ENCODE measurements at places on chromosomes 4 and X. TPM values are rescaled to one million over a fixed set of nuclear protein-coding genes. Genes with fewer than 3 reads are reported as not detected.

- no peaks in the 10 kb centered on the region for H3K4me1 ChIP-seq
- no peak overlapping the region for H3K4me3 ChIP-seq
- no peaks in the 10 kb centered on the region for H3K27me3 ChIP-seq
- no peak for DNase-seq
- H3K27ac ChIP-seq: no peak overlapping the region
- H3K36me3 ChIP-seq: no peaks in the 10 kb centered on the region
These were observed 115.2 kb downstream of the GABRA2 start for GRCh38 chr4:46274717-46275116.

DNA sequence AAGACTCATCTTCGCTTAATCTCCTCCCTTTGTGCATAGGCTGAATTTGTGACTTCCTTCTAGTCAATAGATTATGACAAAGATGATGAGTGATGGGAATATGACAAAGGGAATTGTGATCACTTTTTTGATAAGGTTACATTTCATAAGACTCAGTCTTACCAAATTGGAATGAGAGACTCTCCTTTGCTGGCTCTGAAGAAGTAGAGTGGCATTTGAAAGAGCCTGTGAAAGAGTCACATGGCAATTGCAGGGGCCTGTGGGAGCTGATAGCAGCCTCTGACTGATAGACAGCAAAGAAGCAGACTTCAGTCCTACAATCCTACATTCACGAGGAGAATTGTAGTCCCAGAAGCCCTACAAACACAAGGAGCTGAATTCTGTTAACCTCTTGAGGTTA lies 44.9 kb upstream of the ADAMTS3 start:
- no peaks in the 10 kb centered on the region for H3K36me3 ChIP-seq
- H3K27ac ChIP-seq: no peak overlapping the region
- H3K4me3 ChIP-seq: no peak overlapping the region
- DNase-seq: no peak

DNA sequence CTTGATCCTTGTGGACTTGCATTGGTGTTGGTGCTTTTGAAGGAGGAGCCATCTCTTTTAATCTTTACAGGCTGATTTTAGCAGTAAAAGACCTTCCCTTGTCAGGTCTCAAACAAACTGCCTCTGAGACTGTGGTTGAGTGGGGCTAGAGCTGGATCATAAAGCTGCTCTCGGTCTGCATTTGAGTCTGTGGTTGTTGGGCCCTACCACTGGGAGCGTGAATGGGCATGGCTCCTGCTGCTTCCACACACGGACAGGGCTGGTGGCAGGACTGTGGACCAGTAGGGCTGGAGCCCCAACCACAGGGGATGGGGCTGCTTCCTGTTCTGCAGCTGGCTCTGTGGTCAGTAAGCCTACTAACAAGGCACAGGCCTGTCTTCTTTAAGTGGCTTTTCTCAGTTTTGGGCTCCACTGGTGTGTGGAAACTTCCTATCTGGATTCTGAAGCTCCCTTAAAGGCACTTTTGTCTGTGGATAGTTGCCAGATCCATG lies 130.6 kb downstream of the RBM46 start:
- no peaks in the 10 kb centered on the region for H3K27me3 ChIP-seq
- no peak overlapping the region for H3K27ac ChIP-seq
- H3K4me3 ChIP-seq: no peak overlapping the region
- H3K36me3 ChIP-seq: no peaks in the 10 kb centered on the region
- H3K4me1 ChIP-seq: peaks cover 13% of the 10 kb centered on the region
- no peak for DNase-seq

FABP2 gene
- not detected for total RNA-seq

GRCh38 chrX:45614853-45615252 lies 414.2 kb upstream of the DIPK2B start:
- H3K36me3 ChIP-seq: no peaks in the 10 kb centered on the region
- no peak overlapping the region for H3K4me3 ChIP-seq
- DNase-seq: no peak
- H3K27me3 ChIP-seq: no peaks in the 10 kb centered on the region
- no peaks in the 10 kb centered on the region for H3K4me1 ChIP-seq
- no peak overlapping the region for H3K27ac ChIP-seq

- no peaks in the 10 kb centered on the region for H3K36me3 ChIP-seq
- DNase-seq: no peak
- no peaks in the 10 kb centered on the region for H3K27me3 ChIP-seq
- peaks cover 18% of the 10 kb centered on the region for H3K4me1 ChIP-seq
- no peak overlapping the region for H3K4me3 ChIP-seq
These were observed 6.0 kb downstream of the PTPN13 start for GRCh38 chr4:86600007-86600653.

DNA sequence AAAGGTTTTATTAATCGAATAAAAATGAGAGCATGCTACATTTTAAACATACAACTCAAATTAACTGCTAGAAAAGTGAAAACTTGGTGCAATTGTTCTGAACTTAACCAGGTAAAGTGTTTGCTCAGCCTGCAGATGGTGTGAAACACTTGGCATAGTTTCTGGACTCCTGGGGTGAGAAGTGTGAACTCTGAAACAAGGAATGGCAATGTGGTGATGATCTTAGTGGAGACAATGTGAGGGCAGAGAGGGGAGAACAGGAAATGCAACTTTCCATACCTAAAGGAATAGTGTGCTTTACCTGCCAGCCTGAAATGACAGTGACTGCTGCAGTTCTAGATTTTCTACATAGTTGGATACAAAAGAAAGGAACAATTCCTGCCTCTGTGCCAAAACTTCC lies 57.4 kb downstream of the CCSER1 start:
- H3K4me3 ChIP-seq: no peak overlapping the region
- H3K4me1 ChIP-seq: no peaks in the 10 kb centered on the region
- no peak for DNase-seq
- H3K27me3 ChIP-seq: no peaks in the 10 kb centered on the region
- no peaks in the 10 kb centered on the region for H3K36me3 ChIP-seq
- H3K27ac ChIP-seq: no peak overlapping the region

GRCh38 chr4:189050643-189051042 lies 890.0 kb upstream of the FRG1 start:
- no peak overlapping the region for H3K4me3 ChIP-seq
- H3K27me3 ChIP-seq: no peaks in the 10 kb centered on the region
- H3K4me1 ChIP-seq: no peaks in the 10 kb centered on the region
- no peak for DNase-seq
- no peak overlapping the region for H3K27ac ChIP-seq

GRCh38 chrX:119753639-119754257 lies 4.6 kb upstream of the SOWAHD start:
- H3K36me3 ChIP-seq: no peaks in the 10 kb centered on the region
- H3K27me3 ChIP-seq: no peaks in the 10 kb centered on the region
- no peak overlapping the region for H3K27ac ChIP-seq
- no peaks in the 10 kb centered on the region for H3K4me1 ChIP-seq

DNA sequence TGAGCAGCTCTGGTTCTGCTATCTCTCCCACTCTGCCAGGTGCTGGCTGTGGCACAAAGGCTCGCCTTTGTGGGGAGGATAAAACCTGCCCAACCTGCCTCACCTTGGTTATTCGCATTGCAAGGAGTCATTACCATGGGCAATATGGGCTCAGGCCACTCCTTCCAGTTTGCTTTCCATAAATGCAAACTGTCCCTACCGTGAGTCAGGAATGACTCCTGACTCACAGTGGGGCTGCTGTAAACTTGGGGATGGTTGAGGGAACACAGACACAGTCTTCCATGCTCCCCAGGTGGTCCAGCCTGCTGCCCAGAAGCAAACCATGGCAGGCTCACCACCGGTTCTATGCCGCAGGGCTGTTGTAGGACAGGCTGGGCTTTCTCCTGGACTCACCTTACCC lies 36.1 kb downstream of the COQ2 start:
- no peak overlapping the region for H3K27ac ChIP-seq
- no peaks in the 10 kb centered on the region for H3K36me3 ChIP-seq
- no peaks in the 10 kb centered on the region for H3K4me1 ChIP-seq

GPR78 gene
- total RNA-seq: 0.99 TPM

- no peaks in the 10 kb centered on the region for H3K4me1 ChIP-seq
- H3K36me3 ChIP-seq: no peaks in the 10 kb centered on the region
- no peak for DNase-seq
- no peak overlapping the region for H3K27ac ChIP-seq
- H3K27me3 ChIP-seq: no peaks in the 10 kb centered on the region
These were observed 9.5 kb downstream of the EPGN start for GRCh38 chr4:74317616-74318246.

DNA sequence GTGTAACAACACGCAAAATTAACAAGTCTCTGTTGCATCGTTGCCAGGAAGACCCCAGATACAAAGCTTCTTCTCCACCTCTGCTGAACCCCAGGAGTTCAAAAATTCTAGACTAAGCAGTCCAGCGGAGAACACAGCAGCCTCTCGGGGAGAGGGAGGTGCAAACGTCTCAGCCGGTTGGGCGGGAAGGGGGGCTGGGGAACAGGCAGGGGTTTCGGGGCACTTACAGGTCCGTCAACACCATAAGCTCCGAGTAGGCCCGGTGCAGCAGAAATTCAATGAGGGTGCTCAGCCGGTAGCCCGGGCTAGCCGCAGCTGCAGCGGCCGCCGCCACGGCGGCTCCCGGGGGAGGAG lies 394 bp downstream of the MED14 start:
- no peaks in the 10 kb centered on the region for H3K4me1 ChIP-seq
- no peaks in the 10 kb centered on the region for H3K36me3 ChIP-seq
- peak overlapping the region; percentile 78 for H3K27ac ChIP-seq
- H3K4me3 ChIP-seq: peak overlapping the region; percentile 63

GRCh38 chr4:27368781-27369180 lies 508.1 kb downstream of the STIM2 start:
- no peaks in the 10 kb centered on the region for H3K36me3 ChIP-seq
- DNase-seq: no peak
- no peak overlapping the region for H3K27ac ChIP-seq
- no peaks in the 10 kb centered on the region for H3K4me1 ChIP-seq

DNA sequence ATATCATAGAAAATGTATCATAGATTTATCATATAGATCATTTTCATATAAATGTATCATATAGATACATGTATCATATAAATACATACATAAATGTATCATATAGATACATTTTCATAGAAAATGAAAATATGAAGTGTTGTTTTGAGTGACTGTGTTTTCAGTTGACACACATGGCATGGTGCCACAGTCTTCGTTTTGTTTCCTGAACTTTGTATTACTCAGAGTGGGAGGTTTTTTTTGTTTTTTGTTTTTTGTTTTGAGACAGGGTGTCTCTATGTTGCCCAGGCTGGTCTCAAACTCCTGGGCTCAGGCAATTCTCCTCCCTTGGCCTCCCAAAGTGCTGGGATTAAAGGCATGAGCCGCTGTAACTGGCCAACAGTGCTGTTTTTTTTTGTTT lies 3.9 kb downstream of the RBM10 start:
- no peak for DNase-seq
- H3K27me3 ChIP-seq: no peaks in the 10 kb centered on the region
- H3K4me3 ChIP-seq: no peak overlapping the region
- H3K27ac ChIP-seq: no peak overlapping the region
- no peaks in the 10 kb centered on the region for H3K36me3 ChIP-seq

MAGEC3 gene
- 1.2 TPM for total RNA-seq

DNA sequence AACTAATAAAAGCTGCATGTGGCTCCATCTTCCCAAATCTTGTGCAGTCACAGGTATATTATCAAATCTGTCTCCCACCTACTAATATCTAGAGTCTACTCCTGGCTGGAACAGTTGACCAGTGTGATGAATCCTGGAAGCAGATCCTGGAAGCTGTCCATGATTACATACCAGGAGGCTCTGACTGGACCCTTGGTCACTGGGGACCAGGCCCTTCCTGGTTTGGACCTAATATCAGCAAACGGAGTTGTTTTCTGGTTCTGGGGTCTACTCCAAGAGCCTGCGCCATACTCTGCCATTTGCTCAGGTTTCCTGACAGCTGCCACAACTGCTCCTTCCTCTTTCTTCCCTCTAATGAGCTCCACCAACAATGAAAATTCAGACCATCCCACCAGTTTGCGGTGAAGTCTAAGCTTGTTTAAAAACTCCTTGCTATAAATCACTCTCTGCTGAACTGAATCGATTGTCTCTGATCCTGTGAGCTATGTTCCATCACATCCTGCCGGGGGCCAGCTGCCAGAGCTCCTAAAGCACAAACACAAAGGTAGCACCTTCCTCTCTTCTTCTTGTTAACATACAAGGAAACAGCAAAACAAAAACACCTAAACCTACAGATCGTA lies 114.2 kb downstream of the PALLD start:
- H3K27me3 ChIP-seq: no peaks in the 10 kb centered on the region
- no peak for DNase-seq
- no peaks in the 10 kb centered on the region for H3K4me1 ChIP-seq
- H3K27ac ChIP-seq: no peak overlapping the region

LCORL gene
- 37.6 TPM for total RNA-seq

- H3K27ac ChIP-seq: no peak overlapping the region
- DNase-seq: no peak
- no peaks in the 10 kb centered on the region for H3K36me3 ChIP-seq
- no peak overlapping the region for H3K4me3 ChIP-seq
- no peaks in the 10 kb centered on the region for H3K4me1 ChIP-seq
These were observed 31.3 kb downstream of the EMCN start for GRCh38 chr4:100486496-100486895.

DNA sequence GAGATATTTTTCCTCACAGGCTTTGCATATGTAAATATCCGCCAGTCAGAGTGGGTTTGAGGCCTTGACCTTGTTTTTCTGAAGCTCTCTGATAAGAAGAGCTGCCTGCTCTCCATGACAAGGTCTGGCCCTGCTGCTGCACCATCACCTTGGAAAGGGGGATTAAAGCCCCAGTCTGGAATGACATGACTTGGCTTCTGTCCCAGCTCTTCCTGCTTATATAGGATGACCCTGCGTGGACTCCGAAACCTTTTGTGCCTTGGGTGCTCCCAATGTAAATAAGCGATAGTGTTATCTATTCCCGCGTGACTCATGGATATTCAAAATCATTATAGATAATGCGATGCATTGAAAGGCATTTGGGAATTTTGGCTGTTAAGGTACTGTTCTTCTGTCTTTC lies 139.3 kb downstream of the BMPR1B start:
- H3K36me3 ChIP-seq: no peaks in the 10 kb centered on the region
- H3K27ac ChIP-seq: no peak overlapping the region

GRCh38 chr4:153467897-153468262 lies 1.7 kb downstream of the TMEM131L start:
- H3K36me3 ChIP-seq: no peaks in the 10 kb centered on the region
- H3K4me3 ChIP-seq: no peak overlapping the region

HMX1 gene
- total RNA-seq: 7.3 TPM

FAM47A gene
- 1.9 TPM for total RNA-seq

DNA sequence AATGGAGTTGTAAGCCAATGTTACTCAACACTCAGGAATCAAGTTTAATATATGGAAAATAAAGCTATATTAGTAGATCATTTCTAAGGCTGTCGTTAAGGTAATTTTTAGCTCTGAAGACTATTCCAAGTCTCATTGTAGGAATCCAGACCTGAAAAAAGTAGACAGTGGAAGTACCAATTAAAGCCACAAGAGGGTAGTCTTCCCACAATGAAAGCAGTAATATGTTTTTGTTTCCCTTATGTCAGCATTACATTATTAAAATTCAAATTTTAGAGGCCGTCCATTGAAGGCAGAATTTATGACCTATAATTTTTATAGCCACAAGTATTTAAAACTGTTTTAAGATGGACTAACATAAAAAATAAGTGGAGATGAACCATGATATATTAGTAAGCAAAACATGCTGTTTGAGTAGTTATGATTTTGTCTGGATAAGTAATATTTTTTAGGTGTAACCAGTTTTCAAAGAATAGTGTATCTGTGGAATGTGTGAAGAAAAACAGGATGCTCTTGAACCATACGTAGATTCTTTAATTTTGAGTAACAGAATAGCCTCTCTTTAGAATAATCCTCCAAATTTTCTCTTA lies 372.6 kb upstream of the TECRL start:
- H3K4me3 ChIP-seq: no peak overlapping the region
- no peak overlapping the region for H3K27ac ChIP-seq
- no peaks in the 10 kb centered on the region for H3K36me3 ChIP-seq

- H3K4me3 ChIP-seq: no peak overlapping the region
- no peaks in the 10 kb centered on the region for H3K36me3 ChIP-seq
- H3K27ac ChIP-seq: no peak overlapping the region
- no peak for DNase-seq
These were observed 79.8 kb downstream of the PAPSS1 start for GRCh38 chr4:107640197-107640596.
